ENCODE measurements at places on chromosomes 11 and 22.

DNA sequence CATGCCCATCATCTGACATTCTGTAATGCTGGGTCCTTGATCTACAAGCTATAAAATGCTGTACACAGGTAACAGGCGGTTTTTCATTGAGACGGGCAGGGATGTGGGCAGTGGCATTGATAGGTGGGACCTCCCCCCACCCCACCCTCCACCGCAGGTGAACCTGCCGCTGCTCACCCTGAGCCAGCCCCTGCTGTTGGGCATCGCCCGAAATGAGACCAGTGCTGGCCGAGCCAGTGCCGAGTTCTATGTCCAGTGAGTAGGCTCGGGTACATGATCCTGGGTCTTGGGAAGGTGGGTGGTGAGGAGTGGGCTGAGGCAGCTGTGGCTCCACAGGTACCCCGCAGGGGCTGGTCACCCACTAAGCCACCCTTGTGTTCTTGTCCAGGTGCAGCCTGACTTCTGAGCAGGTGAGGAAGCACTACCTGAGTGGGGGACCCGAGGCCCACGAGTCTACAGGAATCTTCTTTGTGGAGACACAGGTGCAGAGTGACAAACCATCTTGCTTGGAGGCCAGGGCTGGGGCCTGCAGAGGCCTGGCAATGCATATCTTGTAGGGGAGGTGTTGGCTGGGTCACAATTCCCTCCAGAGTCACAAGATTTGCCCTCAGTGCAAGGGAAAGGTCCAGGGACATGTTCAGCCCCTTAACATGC lies 1.1 kb upstream of the DNAJC4 start:
- no peak for DNase-seq

- no peak for DNase-seq
Observed at GRCh38 chr22:30918761-30919160, 49.8 kb downstream of the MORC2 start.

GRCh38 chr22:20524004-20524481 lies 16.6 kb downstream of the MED15 start:
- DNase-seq, result no peak

DNA sequence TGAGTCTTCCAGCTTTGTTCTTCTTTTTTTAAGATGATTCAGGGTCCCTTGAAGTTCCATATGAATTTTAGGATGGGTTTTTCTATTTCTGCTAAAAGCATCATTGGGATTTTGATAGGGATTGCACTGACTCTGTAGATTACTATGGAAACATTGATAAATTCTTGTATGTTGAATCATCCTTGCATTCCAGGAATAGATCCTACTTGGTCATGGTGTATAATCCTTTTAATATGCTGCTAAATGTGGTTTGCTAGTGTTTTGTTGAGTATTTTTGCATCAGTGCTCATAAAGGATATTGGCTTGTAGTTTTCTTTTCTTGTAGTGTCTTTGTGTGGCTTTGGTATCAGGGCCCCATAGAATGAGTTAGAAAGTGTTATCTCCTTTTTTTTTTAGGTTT lies 34.9 kb upstream of the PHOX2A start:
- DNase-seq, result no peak

- no peak for DNase-seq
Observed at GRCh38 chr22:24833881-24834495, 28.0 kb downstream of the SGSM1 start.

DNA sequence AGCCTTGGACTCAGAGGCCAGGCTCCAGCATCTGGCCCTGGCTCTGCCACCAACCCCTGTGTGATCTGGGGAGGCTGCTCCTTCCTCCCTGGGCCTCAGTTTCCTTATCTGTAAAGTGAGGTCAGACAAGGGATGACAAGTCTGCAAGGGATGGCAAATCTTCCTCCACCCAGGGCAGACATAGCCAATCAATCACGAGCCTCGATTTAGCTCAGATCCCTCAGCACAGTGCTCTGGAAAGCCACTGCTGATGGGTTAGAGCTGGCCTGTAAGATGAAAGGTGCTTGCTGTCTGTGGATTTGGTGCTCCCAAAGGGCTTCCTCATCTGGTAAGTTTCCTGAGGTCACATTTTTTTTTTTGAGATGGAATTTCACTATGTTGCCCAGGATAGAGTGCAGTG lies 20.2 kb downstream of the NPTXR start:
- no peak for DNase-seq

GRCh38 chr11:119262668-119263351 lies 54.1 kb downstream of the MCAM start:
- no peak for DNase-seq

DNA sequence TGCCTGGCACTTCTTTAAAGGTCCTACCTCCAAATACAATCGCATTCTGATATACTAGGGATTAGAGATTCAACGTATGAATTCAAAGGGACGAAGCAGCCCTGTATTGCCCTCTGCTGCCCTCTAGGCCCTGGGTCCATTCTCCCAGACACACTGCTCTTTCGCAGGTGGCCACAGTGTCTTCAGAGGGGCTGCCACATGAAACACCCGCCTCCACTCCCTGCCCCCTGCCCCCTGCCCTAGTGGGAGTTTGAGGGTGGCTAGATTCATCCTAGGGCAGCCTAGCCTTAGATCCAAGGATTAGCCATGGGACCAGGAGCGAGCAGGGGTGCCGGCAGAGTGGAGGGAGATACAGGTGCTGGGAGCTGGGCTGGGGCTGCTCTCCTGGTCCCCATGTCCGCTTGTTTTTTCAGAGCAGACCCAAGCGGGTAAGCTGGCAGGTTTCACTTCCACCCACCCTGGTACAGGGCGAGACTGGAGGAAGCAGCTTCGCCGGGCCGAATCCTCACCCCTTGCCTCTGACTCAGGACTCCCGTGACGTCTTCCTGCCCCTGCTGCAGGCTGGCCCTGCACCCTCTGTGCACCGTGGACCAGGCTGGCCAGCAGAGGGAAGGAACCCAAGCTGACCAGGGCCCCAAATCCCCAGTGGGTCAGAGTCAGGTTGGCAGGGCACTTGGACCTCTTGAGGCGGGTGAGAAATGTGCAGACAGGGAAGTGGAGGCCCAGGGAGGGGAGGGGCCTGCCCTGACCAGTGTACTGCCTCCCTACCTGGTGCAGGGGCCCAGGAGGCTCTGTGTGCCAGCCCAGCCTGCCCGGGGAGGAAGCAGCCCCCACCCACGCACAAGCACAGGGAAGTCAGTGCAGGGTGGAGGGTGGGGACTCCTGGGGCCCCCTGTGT lies 28.4 kb upstream of the HMOX1 start:
- DNase-seq, result no peak

DNA sequence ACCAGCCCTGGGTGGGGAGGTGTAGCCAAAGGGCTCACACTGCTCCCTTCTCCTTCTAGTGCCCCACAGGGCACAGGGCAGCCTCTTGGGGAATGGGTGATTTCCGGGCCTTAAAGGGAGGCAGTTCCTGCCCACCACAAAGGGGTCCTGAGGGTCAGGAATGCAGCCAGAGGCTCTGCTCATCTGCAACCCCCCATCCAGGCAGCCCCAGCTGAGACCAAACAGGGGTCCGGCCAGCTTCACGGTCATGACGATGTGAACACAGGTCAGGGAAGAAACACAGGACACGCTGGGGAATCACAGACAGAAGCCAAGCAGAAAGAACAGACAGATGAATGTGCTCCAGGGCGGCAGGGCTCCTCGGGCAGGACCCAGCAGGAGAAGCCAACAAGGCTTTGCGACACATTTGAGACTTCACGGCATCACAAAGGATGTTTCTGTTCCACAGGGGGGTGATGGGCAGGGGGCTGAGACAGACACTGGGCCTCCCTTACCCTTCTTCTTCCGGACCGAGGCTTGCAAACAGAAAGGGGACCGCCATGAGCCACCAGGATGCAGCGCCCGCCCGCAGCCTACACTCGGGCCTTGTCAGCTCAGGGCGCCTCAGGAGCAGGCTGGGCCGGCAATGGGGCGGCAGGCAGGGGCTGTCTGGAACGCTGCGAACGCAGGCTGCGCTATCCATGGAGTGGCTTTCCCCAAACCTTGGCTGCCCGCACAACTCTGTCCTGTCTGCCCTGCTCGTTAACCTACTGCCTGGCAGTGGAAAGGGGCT lies 101.9 kb downstream of the CTTN start:
- no peak for DNase-seq

DNA sequence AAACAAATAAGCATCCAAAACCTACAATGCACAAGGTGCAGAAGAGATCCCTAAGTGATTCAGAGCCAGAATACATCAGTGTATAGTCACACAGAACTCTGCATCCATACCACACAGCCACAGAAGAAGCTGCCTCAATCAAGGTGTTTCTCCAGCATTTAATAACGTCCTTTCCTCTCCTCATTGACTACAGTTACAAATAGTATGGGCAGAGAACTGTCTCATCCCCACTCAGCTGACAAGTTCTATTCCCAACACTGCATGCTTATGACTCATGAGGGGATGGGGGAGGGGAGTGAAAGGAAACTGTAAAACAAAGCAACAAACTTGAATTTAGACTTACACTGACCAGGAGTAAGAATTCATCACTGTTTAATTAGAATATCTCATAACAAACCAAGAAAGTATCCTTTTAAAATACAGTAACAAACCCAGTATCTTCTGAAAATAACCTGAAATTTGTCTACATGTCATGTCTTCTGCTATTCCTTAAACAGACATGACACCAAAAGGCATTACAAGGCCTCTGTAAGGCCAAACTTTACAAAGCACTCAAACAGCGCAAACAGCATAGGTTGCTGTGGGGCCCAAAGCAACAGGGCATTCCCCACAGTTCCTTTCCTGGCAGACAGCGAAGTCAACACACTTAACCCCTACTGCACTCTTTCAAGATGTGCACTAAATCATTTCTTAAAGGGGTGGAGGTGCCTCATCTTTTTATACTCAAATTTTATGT lies 29.3 kb downstream of the CELF1 start:
- no peak for DNase-seq

Measured in stimulated activated CD8-positive, alpha-beta memory T cell treated with anti-CD3 and anti-CD28 coated beads, Interleukin-12 subunit alpha, Interleukin-12 subunit beta, amount 100 ng/mL, for 1 hour (primary cell).